Activated T-helper 2 cell treated with anti-CD3 and anti-CD28 coated beads, Interferon-gamma antibody, Interleukin-2, Interleukin-4, amounts not matched to agents 10 μg/mL and 5 μg/mL and 100 μg/mL, durations not matched to agents 14 hours and 24 hours and 36 hours (primary cell): ENCODE measurements at places on chromosomes 4 and X. TPM values are rescaled to one million over a fixed set of nuclear protein-coding genes. Genes with fewer than 3 reads are reported as not detected.
A peak's percentile ranks its signal among the peaks of the same experiment; 100 is the strongest.

GRCh38 chr4:80492761-80493160, 157.2 kb downstream of the CFAP299 start:
- H3K4me1 ChIP-seq, result peaks cover 28% of the 10 kb centered on the region
- H3K27ac ChIP-seq, result peak overlapping the region; percentile 34
- H3K36me3 ChIP-seq, result peaks cover 19% of the 10 kb centered on the region
- DNase-seq, result peak; percentile 58
- H3K4me3 ChIP-seq, result no peak overlapping the region

- no peak overlapping the region for H3K4me3 ChIP-seq
- H3K27me3 ChIP-seq, result peaks cover 3% of the 10 kb centered on the region
- H3K36me3 ChIP-seq, result no peaks in the 10 kb centered on the region
- H3K4me1 ChIP-seq, result no peaks in the 10 kb centered on the region
- DNase-seq, result no peak
Observed at GRCh38 chrX:2871831-2872230, 43.1 kb downstream of the GYG2 start.

DNA sequence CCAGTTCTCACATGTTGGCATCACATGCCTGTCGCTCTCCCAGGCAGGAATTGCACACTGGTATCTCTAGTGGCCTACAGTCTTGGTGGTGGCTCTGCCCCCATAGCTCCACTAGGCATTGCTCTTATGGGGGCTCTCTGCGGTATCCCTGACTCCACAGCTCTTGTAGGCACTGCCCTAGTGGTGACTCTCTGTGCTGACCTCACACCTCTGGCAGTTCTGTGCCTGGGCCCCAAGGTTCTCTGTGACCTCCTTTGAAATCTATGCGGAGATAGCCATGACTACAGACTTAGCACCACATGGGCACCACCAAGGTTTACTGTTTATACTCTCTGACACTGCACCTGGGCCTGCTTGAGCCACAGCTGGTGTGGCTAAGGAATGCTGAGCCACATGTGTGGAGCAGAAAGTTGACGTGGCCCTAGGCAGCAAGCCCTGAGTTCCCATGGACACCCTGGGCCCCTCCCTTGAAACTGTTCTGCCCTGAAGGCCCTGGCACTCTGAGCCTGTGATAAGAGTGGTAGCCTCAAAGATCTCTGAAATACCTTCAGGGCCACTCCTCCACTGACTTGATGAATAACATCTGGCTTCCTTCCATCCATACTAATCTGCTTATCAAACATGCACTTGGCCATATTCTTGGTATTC, 8.0 kb downstream of the SLC9B1 start:
- H3K27me3 ChIP-seq, result peaks cover 2% of the 10 kb centered on the region
- H3K4me3 ChIP-seq, result no peak overlapping the region
- H3K27ac ChIP-seq, result no peak overlapping the region
- no peaks in the 10 kb centered on the region for H3K36me3 ChIP-seq

- H3K27ac ChIP-seq, result no peak overlapping the region
- peaks cover 31% of the 10 kb centered on the region for H3K36me3 ChIP-seq
- H3K27me3 ChIP-seq, result no peaks in the 10 kb centered on the region
- peaks cover 7% of the 10 kb centered on the region for H3K4me1 ChIP-seq
Observed at GRCh38 chrX:47574076-47574546, 8.1 kb upstream of the TIMP1 start.

DNA sequence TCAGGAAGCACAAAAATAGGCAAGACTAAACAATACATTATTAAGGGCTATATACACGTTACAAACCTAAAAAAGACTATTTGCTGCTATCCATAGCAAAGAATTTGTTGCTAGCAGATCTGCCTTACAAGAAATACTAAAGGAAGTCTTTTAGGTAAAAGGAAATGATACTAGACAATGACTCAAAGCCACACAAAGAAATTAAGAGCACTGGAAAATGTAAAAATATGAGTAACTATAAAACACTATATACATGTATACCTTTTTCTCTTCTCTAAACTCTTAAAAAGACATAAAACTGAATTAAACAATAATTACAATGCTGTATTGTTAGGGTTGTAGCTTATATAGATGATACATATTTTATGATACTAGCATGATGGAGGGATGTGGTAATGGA, 25.7 kb downstream of the SLC9A7 start:
- H3K4me1 ChIP-seq, result peaks cover 18% of the 10 kb centered on the region
- DNase-seq, result no peak
- H3K4me3 ChIP-seq, result no peak overlapping the region
- peaks cover 62% of the 10 kb centered on the region for H3K36me3 ChIP-seq
- H3K27ac ChIP-seq, result peak overlapping the region; percentile 46

DNA sequence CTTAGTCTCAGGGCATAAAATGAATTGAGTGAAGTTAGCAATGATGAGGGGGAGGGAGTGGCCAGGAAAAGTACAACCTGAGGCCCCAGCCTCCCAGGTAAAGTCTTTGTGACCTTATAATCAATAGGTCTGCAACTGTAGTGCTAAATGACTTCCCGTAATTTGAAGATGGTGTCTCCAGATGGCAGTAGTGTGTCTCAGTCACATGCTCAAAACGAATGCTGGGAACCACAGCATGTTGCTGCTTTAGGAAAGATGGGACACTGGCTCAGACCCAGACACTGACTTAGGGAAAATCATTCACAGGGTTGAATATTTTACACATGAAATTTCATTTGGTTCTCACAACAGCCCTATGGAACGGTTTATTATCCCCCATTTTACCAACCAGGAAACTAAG, 10.3 kb downstream of the SRPX2 start:
- H3K4me3 ChIP-seq, result no peak overlapping the region
- H3K4me1 ChIP-seq, result no peaks in the 10 kb centered on the region
- DNase-seq, result no peak
- H3K36me3 ChIP-seq, result no peaks in the 10 kb centered on the region

GRCh38 chr4:56723659-56724230, 42.6 kb upstream of the HOPX start:
- H3K27ac ChIP-seq, result no peak overlapping the region
- no peak for DNase-seq
- H3K27me3 ChIP-seq, result peaks cover 2% of the 10 kb centered on the region
- no peak overlapping the region for H3K4me3 ChIP-seq

GRCh38 chr4:17552427-17552826, 24.6 kb upstream of the LAP3 start:
- H3K27ac ChIP-seq, result no peak overlapping the region
- H3K36me3 ChIP-seq, result no peaks in the 10 kb centered on the region
- no peak for DNase-seq
- H3K4me1 ChIP-seq, result peaks cover 9% of the 10 kb centered on the region
- peaks cover 13% of the 10 kb centered on the region for H3K27me3 ChIP-seq

DNA sequence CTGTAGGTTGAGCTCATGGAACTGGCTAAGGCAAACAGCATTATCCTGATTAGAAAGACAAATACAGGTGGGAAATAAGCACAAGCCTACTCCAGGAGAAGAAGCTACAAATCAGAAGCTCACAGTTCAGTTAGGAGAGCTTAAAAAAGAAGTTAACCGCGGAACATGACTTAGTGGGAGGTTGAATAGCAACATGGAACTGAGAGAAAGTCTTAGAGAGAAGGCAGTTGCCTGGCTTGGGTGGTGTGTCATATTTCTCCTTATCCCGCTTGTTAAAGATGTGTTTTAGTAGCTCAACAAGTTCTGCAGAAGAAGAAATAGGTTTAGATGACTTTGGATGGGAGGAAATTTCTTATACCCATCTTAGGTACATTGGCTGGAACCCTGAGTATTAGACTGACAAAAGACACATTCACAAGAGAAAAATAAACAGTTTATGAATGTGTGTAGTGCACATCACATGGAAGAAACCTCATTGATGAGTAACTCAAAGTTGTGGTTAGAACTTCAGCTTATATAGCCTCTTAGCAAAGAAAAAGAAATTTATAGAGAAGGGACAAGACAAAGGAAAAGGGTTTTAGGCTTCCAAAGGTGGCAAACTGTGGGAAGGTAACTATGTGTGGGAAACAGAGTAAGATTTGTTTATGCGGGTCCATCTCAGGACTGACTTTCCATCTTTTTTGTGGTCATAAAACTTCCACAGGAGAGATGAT, 37.4 kb upstream of the RXFP1 start:
- H3K4me3 ChIP-seq, result no peak overlapping the region
- no peak for DNase-seq
- no peaks in the 10 kb centered on the region for H3K4me1 ChIP-seq
- no peaks in the 10 kb centered on the region for H3K27me3 ChIP-seq

GRCh38 chr4:47010912-47011446, 17.6 kb upstream of the GABRA4 start:
- no peak for DNase-seq
- H3K27ac ChIP-seq, result no peak overlapping the region
- H3K4me1 ChIP-seq, result peaks cover 8% of the 10 kb centered on the region

The TMEM31 gene
- total RNA-seq, result not detected in 2 replicates

The GPM6B gene
- total RNA-seq, result not detected in 2 replicates

The PGAM4 gene
- 0.48 and 0.66 TPM in 2 replicates for total RNA-seq

The MOSPD2 gene
- total RNA-seq, result 12.6 and 14.8 TPM in 2 replicates

The GPR173 gene
- total RNA-seq, result not detected in 2 replicates
